Lung microvascular endothelial cell (primary cell): ENCODE measurements at places on chromosomes 12 and 14.

GRCh38 chr14:57199921-57200320 lies 68.8 kb downstream of the EXOC5 start:
- peak; percentile 12 for DNase-seq

GRCh38 chr12:262113-262512 lies 523 bp downstream of the SLC6A13 start:
- no peak for DNase-seq

DNA sequence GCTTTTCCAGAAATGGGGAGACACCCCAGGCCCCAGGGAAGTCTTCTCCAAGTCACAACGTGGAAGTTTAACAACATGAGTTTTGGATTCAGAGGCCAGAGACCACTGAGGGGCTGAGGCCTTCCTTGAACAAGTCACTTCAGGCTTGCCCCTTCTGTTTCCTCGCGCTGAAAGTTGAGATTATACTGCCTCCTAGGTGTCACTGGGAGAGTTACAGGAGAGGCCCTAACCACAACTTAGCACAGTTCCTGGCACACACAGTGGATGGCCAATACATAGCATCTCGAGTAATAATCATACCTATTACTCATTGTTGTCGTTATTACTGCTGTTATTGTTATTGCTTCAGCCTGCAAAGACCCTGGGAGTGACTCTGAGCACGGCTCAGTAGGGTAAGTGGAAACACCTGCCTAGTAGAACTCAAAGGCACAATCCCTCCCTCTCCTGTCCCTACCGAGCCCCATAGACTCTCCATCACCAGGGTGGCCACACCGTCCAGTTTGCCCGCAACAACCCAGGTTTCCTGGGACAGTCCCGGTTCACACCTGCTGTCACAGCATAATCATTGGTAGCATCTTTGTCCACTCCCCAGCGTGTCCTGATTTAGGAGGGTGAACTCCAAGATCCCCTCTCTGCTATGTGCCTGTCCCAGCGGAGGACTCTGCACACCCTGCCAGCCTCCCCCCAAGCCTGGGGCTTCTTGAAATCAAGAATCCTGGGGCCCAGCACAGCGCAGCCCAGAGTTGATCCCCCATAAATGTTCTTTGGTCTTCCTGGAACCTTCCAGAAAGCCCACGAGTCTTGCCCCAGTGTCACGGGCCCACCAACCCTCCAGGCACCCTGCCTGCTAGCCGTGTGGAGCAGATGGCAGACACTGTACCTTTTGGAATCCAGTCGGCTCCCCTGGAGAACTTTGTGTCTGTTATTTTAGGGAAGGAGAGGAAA lies 85.0 kb downstream of the SYNE3 start:
- peak; percentile 31 for DNase-seq

GRCh38 chr14:81392052-81392451 lies 8.1 kb downstream of the STON2 start:
- no peak for DNase-seq

- DNase-seq = no peak
These were observed 191.5 kb upstream of the BTG1 start for GRCh38 chr12:92337128-92337527.

GRCh38 chr12:10720974-10721650 lies 2.0 kb downstream of the YBX3 start:
- DNase-seq = peak; percentile 46

DNA sequence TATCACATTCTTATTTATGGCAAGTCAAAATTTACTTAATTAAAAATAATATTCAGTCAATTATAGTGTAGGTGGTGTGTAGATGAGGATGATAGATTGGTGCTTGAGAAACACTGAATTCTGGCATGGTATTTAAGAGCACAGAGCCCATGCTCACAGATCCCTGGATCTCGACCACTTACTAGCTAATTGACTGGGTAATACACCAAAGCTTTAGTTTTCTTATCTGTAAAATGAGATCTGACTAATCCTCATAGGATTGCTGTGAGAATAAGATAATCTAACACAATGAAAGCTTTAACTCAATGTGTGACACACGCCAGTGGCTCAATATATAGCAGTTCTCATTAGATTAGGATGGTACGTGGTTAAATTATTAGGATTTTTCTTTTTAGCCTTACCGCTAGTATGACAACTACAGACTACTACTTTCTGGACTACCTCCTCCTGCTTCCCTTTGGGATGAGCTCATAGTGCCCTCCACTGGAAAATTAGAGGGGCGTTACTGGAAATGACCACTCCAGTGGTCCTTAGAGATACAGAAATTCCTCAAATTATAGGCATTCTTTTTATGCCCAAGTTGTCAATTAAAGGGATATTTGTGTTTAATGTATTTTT lies 482.8 kb upstream of the TBX3 start:
- DNase-seq = no peak

DNA sequence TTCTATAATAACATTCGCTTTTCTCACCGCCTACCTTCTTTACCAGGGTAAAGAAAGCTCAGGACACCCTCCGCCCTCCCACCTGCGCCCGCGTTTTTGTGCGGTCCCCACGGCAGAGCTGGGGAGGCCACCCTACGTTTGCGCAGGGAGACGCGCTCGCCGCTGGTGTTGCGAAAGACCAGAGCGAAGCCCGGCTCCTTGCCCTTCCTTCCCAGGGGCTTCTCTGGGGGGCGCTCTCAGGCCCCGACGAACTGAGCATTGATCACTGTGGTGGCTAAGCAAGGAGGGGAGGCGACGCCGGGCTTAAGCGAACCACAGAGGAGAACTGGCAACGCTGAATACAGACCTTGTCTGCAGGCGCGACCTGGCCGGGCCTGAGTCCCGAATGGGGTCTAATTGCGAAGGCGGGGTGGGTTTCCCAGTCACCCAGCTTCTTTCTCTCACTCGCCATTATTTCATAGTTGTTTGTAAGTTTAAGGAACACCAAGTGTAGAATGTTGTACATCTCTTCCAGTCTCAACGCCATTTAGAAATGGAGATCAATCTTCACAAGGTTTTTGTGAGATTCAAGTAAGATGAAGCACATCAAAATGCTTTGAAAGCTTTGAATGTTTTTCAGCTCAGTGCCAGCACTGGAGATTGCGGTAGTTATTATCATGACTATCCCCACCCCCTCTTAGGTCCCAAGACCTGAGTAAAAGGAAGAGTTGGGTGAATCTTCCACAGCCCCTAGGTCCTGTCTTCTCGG lies 1.7 kb upstream of the NKX2-1 start:
- no peak for DNase-seq

- DNase-seq = no peak
These were observed 78.7 kb downstream of the FZD10 start for GRCh38 chr12:130240831-130241590.

DNA sequence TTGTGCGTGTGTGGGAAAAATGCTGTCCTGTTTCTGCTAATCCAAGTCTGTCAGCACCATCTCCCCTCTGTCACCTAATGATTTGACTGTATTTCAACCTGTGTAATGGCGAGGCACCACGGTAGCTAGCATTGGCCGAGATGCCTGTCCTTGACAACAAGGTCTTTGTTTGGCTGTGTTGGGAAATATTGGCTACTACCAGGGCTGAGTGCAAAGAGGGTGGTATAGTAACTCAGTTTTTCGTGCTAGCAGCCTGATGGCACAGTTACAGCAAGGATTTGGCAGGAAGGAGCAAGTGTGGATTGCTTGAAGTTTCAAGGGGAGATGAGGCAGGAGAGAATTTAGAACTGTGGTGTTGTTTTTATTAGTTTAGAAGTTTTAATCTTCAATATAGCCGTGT lies 440.3 kb upstream of the RGS6 start:
- DNase-seq = no peak

GRCh38 chr14:93034671-93034994 lies 81.1 kb downstream of the ITPK1 start:
- DNase-seq = no peak

DNA sequence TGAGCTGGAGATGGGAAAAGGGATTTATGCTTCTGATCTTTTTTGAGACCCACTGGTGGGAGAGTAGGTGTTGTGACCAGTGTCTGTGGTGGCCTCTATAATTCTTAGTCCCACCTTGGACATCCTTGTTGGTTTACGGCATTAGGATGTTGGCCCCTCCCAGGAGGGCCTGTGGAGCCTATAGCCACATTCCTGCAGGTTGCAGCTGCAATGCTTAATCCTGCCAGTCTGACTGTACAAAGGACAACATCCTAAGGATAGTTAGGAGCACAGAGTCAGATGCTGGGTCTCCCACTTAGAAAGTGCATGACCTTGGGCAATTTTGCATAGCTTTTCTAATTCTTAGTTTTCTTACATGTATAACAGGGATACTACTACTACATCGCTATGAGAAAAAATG lies 150.9 kb upstream of the SLC38A2 start:
- no peak for DNase-seq
